Fibroblast of villous mesenchyme (primary cell): ENCODE measurements at places on chromosomes 2 and 18. TPM values are rescaled to one million over a fixed set of nuclear protein-coding genes. Genes with fewer than 3 reads are reported as not detected.

GRCh38 chr18:1308686-1309085 lies 404.0 kb downstream of the ADCYAP1 start:
- no peak for DNase-seq

- DNase-seq = peak; percentile 14
Measured at GRCh38 chr18:45328811-45329210, 286.5 kb upstream of the SLC14A2 start.

GRCh38 chr2:99862566-99862965 lies 279.8 kb downstream of the AFF3 start:
- DNase-seq = no peak

DNA sequence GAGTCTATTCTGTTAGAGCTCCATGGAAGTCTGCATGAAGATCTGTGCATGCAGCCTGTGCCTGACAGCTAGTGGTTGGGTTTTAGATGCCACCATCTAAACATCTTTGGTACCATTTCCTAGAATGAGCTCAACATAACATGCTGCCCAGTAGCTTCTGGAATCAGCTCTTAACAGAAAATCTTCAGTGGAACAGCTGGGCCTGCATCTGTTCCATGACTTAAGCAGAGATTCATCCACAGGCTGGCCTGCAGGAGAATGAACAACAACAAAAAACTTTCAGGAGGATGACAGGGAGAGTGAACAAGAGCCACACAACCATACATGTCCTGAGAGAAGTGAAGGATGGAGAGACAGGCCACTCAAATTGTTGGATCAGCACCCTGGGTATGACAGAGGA lies 316.6 kb downstream of the RDH14 start:
- DNase-seq = no peak

GRCh38 chr2:116511426-116511825 lies 1303.1 kb upstream of the DDX18 start:
- DNase-seq = no peak

DNA sequence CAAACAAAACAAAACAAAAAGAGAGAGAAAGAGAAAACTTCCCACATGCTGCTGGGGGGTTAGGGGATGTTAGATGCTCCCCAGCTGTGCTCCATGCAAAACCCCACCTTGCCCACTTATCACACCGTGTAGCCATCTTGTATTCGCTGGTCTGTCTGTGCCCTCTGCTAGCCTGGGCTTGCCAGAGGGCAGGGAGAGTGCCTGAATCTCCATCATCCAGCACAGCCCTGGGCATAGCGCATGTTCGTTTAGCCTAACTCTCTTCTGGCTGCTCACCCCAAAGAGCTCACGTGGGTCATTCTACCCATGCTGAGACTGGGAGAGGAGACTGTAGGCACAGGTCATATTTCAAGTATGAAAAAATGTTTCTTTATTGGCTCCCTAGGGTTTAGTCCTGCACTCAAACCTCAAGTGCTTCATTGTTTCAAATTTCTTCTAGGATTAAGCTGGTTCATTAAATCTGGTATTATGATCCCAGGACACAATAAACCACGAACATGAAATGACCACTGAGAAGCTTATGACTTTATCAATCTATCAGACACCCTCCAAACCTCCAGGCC lies 100.5 kb downstream of the KCNF1 start:
- no peak for DNase-seq

DNA sequence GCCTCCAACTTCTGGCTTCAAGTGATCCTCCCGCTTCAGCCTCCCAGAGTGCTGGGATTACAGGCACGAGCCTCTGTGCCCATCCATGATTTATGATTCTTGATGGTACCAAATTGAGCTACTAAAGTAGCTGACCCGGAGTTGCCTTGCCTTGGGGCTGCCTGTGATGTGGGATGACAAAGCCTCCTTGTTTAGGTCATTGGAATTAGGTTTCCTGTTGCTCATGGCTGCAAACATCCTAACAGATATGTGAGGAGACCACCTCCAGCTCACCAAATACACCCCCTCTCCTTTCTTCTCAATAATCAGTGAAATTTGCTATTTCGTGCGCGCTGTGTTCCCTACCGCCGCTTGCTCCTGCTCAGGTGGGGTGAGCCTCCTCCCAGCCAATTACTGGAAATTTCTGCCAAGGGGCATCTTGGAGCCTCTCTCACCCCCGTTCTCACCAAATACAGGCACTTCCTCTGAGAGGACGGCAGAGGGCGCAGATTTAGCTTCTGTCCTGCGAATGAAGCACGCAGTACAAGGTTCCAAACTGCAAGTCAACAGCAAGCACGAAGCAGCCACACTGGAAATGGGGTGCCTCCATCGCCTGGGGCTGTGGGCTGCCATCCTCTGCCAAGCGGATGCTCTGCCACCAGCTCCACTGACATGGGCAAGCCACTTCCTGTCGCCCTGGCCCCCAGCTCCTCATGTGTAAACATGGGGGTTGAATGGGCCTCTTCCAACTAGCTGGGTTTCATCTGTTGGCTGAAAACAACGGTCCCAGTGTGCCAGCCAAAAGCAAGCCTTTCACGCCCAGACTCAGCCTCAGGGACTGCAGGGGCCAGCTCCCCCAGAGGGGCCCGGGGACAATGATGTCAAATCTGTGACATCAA lies 71.7 kb downstream of the NCAPH start:
- peak; percentile 80 for DNase-seq

GRCh38 chr2:49153252-49153651 lies 1.1 kb downstream of the FSHR start:
- no peak for DNase-seq

- DNase-seq = no peak
Measured at GRCh38 chr18:57801325-57801724, 1.8 kb downstream of the ATP8B1 start.

DNA sequence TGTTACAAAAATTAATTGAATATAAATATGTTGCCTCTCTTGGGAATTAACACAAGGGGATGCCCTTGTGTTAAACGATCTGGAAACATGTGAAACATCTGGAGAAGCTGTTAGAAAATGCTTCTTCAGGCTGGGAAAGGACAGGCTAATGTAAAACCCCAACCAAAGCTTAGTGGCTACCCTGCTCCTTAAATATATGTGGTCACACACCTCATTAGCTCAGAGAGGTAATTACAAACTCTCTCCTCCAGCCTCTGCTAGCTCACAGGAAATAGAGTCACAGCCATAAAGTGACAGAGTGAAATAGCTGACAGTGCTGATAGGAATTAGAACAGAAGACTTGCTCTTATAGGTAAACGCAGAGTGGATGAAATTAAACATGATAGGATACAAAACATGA lies 155.9 kb downstream of the RAB3GAP1 start:
- no peak for DNase-seq

- no peak for DNase-seq
Measured at GRCh38 chr2:10481666-10482157, 33.6 kb upstream of the ODC1 start.

DNA sequence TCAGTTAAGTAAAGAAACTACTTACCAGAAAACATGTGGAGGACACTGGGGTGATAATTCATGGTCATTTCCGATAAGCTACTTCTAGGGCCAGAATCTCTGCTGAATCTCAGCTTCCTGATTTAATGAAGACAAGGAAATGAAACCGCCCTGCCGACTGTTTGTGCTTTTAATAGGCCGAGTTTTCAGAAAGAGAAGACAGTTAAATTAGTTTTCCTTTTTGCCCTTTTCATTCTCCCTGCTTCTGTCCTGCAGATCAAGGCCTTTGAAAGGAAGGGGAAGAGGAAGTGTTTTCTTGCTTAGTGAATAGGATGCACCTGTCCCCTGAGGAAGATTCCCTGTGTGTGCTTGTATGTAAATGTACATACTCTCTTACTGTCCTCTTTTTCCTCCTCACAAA lies 126.6 kb downstream of the SH3RF3 start:
- DNase-seq = no peak

The NDUFAF7 gene
- total RNA-seq = 9.7 and 13.0 TPM in 2 replicates

The TRIM54 gene
- total RNA-seq = not detected in 2 replicates

The ADD2 gene
- total RNA-seq = not detected in 2 replicates

The PASK gene
- total RNA-seq = 2.6 and 5.5 TPM in 2 replicates
